ENCODE measurements at places on chromosomes 2 and 18. TPM values are rescaled to one million over a fixed set of nuclear protein-coding genes. Genes with fewer than 3 reads are reported as not detected.

Gene GAL3ST2
- 0.41 TPM for total RNA-seq

Gene CYP27A1
- 2.9 TPM for total RNA-seq

Gene TGFA
- total RNA-seq, result 14.3 TPM

Gene FBLN7
- total RNA-seq, result 0.41 TPM

Gene PTPRM
- 102 TPM for total RNA-seq

Gene SPP2
- total RNA-seq, result not detected

Gene SH2D6
- total RNA-seq, result 0.41 TPM

Gene GALNT13
- total RNA-seq, result 18.8 TPM

Gene MAT2A
- total RNA-seq, result 55.4 TPM

Gene OR6B2
- total RNA-seq, result not detected

Gene GPBAR1
- not detected for total RNA-seq

Gene BUB1
- 6.9 TPM for total RNA-seq

Gene LRRC30
- not detected for total RNA-seq

Gene SERPINB7
- not detected for total RNA-seq

Gene IL36B
- total RNA-seq, result not detected

Gene ST8SIA3
- total RNA-seq, result 18.8 TPM

Gene TTLL4
- 9.8 TPM for total RNA-seq

All from frontal cortex (tissue), 4 donors.